ENCODE measurements at places on chromosomes 4 and X.

GRCh38 chr4:99359480-99360204 is 7.1 kb upstream of the ADH1C start:
- no peak for DNase-seq

DNA sequence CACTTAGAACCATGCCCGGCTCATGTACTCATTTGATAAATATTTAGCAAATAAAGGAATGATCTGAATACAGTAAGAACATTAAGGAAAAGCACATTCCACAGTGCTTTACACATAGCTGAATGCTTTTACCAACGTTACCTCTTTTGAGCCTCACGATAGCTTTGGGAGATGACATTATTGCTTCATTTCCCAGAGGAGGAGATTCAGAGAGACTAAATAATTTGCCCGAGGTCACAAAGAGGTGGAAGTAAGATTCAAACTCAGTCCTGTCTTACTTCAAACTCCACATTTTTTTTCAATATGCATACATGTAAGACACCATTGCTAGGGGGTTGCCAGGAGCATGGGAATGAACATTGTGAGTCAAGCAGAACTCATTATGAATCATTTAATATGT is 538.5 kb downstream of the BCOR start:
- no peak for DNase-seq

GRCh38 chr4:24527371-24527770 is 57.0 kb downstream of the DHX15 start:
- DNase-seq = no peak

DNA sequence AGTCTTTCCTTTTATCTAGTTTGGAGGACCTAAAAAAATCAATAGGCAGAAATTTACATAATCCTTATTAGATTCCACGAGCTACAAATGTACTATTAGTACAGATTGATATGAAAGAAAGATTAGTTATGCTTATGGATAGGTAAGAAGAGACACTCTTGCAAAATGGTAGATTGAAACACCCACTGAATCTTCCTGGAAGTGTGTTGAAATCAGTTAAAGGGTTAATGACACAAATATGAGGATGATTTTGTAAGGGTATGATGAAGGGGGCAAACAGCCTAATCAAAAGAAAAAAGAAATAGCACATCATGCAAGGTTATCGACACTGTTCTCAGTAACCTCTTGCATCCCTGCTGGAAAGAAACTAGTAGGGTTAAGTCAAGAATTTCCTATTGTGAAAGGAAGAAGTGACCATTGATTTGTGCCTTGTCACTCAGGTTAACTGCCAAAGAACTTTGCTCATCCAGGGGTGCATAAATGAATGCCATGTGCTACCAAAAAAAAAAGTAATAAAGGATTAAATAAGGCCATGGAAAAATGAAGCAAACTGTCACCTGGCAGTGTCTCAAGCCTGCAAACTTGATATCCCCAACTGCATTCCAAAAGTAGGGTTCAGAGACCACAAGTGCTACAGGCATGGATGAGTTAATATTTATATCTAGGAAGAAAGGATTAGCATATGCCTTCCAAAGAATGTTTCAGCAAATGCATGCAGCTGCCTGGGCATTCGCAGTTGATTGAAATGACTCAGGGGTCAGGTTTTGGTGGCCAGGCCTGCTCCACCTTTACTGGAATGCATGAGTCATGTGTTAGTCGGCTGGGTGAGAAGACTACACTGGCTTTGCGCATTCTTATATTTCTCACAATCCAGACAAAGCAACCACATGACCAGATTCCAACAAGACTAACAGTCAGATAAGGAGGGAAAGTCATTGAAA is 78.3 kb upstream of the ATXN3L start:
- no peak for DNase-seq

DNA sequence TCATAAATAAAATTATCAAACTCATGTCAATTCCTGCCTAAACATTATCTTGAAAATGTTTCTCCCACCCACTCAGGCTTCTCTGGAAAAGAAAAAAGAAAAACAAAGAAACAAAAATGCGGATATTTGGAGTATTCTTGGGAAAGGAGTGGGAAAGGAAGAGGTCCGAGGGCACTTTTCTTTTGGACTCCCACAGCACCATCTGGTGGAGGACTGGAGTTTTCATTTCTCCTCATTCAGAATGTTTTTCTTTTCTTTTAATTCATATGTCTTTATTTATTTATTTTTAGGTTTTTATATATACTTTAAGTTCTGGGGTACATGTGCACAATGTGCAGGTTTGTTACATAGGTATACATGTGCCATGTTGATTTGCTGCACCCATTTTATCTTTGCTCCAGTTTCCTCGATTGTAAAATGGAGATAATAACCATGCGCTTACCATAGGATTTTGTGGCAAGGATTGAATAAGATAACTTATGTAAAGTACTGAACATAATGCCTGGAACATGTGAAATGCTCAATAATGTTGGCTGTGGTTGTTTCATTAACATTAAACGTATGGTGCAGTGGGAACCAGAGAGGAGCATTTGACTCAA is 8.0 kb upstream of the KCNE5 start:
- DNase-seq = no peak

- no peak for DNase-seq
These were observed 106.4 kb upstream of the NWD2 start for GRCh38 chr4:37138019-37138653.

DNA sequence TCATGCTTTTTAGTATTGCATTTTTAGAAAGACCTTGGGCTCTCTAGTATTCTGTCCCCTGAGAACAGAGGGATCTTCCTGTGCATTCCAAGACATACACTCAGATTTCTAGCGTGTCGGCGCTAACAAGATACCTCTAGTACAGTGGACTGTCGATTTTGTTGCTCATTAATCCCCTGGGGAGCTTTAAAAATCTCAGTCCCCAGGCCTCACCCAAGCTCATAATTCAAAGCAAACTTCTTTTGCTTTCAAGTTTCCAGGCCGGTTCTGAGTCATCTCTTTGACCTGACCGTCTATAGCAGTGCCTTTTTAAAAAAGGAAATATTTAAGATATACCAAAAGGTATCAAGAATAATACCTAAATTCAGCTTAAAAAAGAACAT is 137.0 kb downstream of the AMMECR1 start:
- DNase-seq = no peak

GRCh38 chr4:171812333-171812664 is 905 bp upstream of the GALNTL6 start:
- DNase-seq = no peak

- DNase-seq = no peak
These were observed 9.3 kb upstream of the GPRIN3 start for GRCh38 chr4:89316931-89317366.

- DNase-seq = no peak
These were observed 646 bp downstream of the DOK7 start for GRCh38 chr4:3463556-3464348.

DNA sequence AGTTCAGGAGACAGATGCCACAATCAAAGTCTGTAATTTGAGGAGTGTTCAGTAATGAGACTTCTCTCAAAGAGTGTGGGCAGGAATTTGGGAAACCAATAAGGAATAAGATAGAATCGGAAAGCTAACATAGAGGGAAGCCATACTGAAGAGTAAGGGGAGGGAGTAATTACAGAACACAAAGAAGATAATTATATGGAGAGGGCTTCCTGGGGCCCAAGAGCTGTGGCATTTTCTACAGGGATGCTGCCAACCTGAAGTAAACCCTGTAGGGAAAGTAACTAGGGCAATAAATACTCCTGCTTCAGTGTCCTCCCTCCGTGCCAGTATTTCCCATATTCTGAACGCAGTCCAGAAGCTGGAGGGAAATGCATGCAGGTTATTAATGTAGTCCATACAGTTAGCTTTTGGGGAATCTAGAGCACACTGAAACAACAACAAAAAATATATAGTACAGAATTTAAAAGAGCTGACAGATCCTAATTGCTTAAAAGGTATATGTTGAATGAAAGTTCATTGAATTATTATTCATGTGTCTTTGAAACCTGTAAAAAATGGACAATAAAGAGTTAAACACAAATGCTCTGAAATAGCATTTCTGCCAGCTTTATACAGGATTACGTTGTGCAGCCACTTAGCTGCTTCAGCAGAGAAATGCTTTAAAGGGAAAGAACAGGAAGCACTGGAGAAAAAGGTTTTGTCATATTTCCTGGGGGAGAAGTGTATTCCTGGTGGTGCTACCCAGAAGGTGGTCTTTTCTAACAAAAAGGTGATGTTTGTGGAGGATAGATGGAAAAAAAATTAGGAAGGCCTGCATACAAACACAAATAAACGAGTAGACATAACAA is 48.0 kb downstream of the CXXC4 start:
- DNase-seq = no peak

- DNase-seq = no peak
These were observed 149.1 kb downstream of the MAGEB17 start for GRCh38 chrX:16316331-16316730.

GRCh38 chr4:101693842-101694398 is 96.6 kb upstream of the BANK1 start:
- no peak for DNase-seq

DNA sequence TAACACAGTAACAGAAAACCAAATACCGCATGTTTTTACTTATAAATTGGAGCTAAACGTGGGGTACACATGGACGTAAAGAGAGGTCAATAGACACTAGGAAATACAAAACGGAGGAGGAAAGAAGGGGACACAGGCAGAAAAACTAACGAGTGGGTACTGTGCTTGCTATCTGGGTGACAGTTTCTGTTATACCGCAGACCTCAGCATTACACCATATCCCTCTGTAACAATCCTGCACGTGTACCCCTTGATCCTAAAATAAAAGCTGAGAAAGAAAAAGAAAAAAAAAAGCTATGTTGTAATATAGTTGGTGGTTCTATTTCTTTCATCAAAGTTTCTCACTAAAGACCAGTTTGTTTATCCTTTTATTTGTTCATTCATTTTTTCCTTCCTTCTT is 47.9 kb upstream of the UNC5C start:
- DNase-seq = no peak

- no peak for DNase-seq
These were observed 159.8 kb upstream of the JADE1 start for GRCh38 chr4:128649575-128650205.

DNA sequence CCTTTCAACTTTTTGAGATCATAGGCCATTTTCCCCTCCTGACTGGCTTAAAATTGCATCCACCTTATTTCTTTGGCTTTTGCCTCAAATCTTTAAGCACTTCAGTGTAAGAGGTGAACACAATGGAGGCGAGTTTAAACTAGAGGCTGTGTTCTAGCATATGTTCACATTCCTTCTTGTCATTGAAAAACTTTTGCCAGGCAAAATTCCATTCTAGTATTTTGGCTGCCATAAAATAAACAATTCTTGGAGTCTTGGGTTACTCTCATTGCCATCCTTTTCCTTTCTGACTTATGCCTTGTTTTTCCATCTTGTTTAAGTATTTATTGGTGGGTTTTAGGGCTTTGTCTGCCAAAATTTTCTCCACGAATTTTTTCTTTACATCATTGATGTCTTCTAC is 137.3 kb upstream of the ANXA10 start:
- no peak for DNase-seq

DNA sequence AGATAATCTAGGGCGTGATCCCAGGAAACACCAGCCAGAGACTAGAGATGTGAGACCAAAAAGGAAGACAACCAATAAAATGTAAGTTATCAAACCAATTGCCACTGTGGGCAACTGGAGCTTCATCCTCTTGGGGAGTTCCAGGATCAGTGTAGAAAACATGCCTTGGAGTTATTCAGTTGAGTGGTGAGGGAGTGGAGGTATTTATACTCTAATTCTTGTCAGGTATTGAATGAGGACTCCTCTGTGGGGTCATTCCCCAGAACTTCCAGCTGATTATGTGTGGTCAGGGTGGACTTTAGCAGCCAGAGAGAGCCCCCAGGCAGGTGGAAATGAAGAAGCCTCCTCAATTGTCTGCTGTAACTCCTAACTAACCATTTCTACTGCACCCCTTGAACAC is 144.0 kb upstream of the PRPS2 start:
- no peak for DNase-seq

DNA sequence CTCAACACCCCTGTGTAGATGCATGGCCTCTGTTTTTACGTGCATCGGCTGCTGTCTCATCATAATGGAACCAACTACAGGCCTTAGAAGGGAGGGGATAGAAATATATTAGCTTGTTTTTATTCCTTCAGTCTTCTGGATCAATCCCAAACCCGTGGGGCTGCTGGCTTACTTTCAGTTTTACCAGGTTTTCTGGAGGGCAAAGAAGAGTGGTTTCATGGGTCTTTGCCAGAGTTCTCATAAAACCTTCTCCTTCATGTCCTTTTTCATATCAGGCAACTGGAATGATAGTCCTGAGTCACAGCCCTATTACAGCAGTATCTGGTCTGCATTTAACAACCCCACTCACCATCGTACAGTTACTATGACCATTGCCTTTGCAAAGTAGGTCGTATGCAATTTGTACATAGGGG is 34.6 kb downstream of the PPP2R2C start:
- no peak for DNase-seq

DNA sequence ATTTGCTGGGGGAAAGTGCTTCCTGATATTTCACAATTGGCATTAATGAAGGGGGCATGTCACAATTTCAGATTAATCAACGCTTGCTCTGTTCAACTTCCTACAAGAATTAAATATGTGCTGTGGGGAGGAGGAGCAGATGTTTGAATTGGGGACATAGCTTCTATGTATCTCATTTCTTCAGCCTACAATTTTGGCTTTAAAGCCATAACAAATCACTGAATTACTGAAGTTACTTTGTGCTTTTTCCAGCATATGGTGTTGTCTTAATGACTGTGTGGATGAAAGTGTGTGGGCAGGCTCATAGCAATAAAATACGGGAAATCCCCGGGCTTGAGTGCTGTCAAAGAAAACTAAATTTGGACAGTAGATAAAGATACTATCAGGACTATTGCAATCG is 813 bp downstream of the TLR7 start:
- DNase-seq = no peak

DNA sequence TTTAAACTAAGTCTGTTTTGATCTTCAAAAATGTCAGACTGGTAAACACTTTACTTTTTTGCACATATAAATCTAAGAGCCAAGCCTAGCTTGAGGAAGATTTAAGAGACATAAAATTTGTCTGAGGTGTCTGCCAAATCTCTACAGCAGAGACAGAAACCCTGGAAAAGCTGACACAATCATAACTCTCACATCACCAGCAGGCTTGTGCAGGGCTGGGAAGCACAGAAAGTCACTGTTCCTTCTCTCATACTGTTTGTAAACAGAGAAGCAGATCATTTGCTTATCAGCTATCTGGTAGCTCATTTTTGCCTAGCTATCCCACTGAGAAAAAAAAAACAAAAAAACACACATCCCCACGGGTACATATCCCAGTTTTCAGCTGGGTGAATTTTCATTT is 7.0 kb downstream of the ENOX2 start:
- DNase-seq = no peak

DNA sequence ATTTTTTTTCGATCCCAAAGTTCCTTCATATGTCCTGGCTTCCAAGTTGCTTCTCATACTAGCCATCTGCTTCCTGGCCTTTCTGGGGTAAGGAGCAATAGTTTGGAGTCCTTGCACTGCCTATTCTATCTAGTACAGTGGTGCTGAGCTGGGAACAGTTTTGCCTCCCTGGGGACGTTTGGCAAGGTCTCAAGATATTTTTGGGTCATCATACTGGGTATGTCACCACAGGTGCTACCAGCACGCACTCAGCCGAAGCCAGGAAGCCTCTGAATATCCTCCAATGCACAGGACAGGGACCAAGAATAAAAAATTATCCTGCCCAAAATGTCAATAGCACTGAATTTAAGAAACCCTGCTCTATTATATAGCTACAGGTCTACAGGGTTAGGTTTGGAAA is 35.4 kb upstream of the TMSB15B start:
- no peak for DNase-seq

- no peak for DNase-seq
These were observed 6.5 kb downstream of the FUNDC1 start for GRCh38 chrX:44536198-44536597.

GRCh38 chr4:30181918-30182317 is 538.3 kb upstream of the PCDH7 start:
- no peak for DNase-seq

- no peak for DNase-seq
These were observed 202.1 kb downstream of the ARHGAP24 start for GRCh38 chr4:85676850-85677590.

Measured in stimulated activated CD4-positive, alpha-beta T cell treated with anti-CD3 and anti-CD28 coated beads, Interleukin-1b, Interleukin-23, amount 100 ng/mL, for 1 hour (primary cell).